ENCODE measurements at places on chromosomes 1 and 21.

DNA sequence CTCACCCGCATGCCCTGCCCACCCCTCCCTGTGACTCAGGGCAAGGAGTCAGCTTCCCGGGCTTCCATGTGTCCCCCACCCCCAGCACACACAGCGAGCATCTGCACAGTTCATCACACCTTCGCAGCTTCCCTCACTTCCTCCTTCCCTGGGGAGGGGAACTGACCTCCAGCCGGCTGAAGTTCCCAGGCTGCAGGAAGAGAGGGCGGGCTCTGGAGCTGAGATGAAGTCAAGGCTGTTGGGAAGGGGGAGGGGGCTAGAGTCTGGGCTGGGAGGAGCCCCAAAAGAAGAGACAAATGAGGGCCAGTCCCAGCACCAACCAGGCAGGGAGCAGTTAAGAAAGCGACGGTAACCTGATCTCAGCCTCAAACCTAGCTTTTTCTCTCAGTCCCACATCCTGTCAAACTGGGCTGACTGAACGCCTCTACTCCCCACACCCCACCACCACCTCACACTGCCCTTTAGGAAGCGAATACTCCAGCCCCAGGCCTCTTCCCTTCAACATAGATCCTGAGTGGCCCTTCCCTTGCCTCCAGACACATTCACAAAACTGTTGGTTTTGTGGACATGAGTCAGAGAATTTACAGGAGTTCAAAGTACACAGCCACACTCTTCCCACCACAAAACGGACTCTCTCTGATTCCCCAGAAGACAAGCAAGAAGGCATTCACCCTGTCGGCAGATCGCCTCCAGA is 1.8 kb downstream of the RHOC start:
- DNase-seq = no peak

- DNase-seq = no peak
These were observed 38.7 kb downstream of the FASLG start for GRCh38 chr1:172697534-172698002.

- no peak for DNase-seq
These were observed 32.7 kb upstream of the WASF2 start for GRCh38 chr1:27522432-27523336.

- DNase-seq = no peak
These were observed 233.9 kb downstream of the MRPL39 start for GRCh38 chr21:25373126-25374082.

All from stimulated activated CD4-positive, alpha-beta T cell treated with anti-CD3 and anti-CD28 coated beads, Interleukin-1b, Interleukin-23, amount 100 ng/mL, for 1 hour (primary cell).